ENCODE measurements at places on chromosomes 1 and 21. TPM values are rescaled to one million over a fixed set of nuclear protein-coding genes. Genes with fewer than 3 reads are reported as not detected.

GRCh38 chr1:89815040-89815439 lies 5.8 kb upstream of the LRRC8D start:
- DNase-seq: no peak
- no peaks in the 10 kb centered on the region for H3K27me3 ChIP-seq
- no peaks in the 10 kb centered on the region for H3K36me3 ChIP-seq
- H3K27ac ChIP-seq: no peak overlapping the region
- no peak overlapping the region for H3K4me3 ChIP-seq

GRCh38 chr1:36532810-36533401 lies 50.2 kb upstream of the CSF3R start:
- no peaks in the 10 kb centered on the region for H3K36me3 ChIP-seq
- H3K27me3 ChIP-seq: peaks cover 9% of the 10 kb centered on the region

DNA sequence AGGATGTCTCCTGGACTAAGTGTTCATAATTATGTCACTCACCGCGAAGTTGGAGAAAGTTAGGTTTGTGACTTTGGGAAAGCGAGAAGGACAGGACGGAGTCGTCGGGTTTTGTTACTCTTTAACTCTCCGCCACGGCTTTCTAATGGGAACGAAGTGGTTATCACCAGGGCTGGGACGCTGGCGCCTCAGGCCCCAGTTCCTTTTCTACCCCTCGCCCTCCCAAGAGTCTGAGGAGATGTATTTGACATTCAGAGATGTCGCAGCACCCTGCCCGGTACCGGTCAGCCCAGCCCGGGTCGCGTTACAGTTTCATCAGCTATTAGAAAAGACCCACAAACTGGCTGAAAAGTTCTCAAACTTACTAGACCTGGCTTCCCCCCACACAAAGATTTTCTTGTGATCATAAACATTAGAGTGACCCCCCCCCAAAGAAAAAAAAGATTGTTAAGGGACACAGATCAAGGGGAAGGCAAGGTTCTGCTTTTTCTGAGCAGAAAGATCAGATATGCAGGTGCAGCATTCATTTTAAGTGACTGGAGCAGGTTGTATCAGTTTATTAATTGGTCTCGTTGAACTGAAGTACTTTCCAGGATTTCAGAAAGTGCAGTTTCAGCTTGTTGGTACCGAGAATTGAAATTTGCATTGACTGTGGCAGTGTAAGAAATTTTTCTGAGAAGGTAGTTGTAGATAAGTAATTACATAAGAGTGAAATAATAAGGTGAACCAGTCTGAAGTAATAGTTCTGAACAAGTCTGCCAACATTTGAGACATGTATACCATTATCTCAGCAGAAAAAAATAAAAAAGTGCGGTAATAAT lies 859 bp upstream of the ZBTB18 start:
- H3K27ac ChIP-seq: peak overlapping the region; percentile 75
- H3K4me1 ChIP-seq: peaks cover 48% of the 10 kb centered on the region
- H3K4me3 ChIP-seq: peak overlapping the region; percentile 71
- DNase-seq: peak; percentile 17

GRCh38 chr21:36232641-36233040 lies 76.0 kb downstream of the DOP1B start:
- H3K4me1 ChIP-seq: no peaks in the 10 kb centered on the region
- no peaks in the 10 kb centered on the region for H3K27me3 ChIP-seq
- no peak for DNase-seq

GRCh38 chr1:244789276-244789580 lies 46.2 kb upstream of the COX20 start:
- no peak overlapping the region for H3K27ac ChIP-seq
- H3K4me3 ChIP-seq: no peak overlapping the region
- no peak for DNase-seq
- no peaks in the 10 kb centered on the region for H3K27me3 ChIP-seq
- no peaks in the 10 kb centered on the region for H3K4me1 ChIP-seq
- no peaks in the 10 kb centered on the region for H3K36me3 ChIP-seq

DNA sequence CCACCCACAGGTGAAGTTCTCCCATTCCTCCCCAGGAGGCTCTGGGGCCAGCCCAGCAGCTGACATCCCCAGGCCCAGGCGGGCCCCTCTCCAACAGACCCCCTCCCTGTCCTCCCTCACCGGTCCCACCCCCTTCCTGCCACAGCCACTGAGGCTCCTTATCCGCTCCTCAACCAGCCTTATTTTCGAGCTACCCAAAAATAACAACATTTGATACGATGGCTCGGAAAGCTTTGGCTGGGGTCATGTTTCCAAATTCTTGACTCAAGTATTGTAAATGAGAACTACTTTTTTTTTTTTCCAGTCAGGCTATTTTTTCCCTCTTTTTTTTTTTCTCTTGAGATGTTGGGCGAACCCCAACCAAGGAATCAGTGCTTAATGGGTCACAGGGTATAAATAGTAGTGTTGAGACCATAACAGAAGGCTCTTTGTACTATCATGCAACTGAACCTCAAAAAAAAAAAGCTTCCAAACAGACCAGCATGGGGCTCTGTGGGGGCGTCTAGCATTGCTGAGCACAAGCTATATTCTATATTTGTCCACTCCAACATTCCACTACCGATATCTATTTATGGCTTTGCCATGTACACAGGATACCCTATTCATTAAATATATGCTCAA lies 27.2 kb downstream of the IRF2BP2 start:
- no peaks in the 10 kb centered on the region for H3K36me3 ChIP-seq
- peak; percentile 59 for DNase-seq
- H3K4me3 ChIP-seq: peak overlapping the region; percentile 17
- peaks cover 58% of the 10 kb centered on the region for H3K4me1 ChIP-seq
- H3K27me3 ChIP-seq: no peaks in the 10 kb centered on the region

DNA sequence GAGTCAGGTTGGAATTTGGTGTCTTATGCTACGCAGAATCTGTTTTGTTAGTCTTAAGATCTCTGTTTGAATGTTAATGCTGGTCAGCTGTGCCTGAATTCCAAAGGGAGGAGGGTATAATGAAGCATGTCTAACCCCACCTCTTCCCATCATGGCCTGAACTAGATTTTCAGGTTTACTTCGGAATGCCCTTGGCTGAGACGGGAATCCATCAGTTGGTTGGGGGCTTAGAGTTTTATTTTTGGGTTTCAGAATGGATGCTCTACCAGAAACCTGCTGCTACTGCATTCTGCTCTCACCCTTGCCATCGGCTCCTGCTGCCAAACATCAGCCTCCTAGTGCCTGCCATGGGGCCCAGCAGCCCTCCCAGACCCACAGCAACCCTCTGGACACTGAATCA lies 24.1 kb upstream of the ETV3 start:
- H3K36me3 ChIP-seq: no peaks in the 10 kb centered on the region
- no peak overlapping the region for H3K27ac ChIP-seq
- H3K4me1 ChIP-seq: no peaks in the 10 kb centered on the region
- H3K27me3 ChIP-seq: no peaks in the 10 kb centered on the region

DNA sequence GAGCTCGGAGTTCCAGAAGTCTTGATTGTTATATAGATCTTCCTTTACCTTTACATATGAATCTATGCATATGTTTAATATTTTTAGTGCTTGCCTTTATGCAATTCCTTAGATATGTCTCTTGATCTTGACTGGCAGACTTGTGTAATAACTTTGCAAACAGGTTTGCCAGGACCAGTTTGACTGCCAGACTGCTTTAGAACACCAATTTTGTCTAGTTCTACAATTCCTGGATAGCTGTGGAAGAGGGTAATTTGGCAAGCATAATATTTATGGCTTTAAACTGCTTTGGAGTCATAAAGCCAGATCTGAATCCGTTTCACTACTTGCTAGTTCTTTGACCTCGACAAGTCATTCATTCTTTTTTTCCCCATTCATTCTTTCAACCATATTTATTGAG lies 250.0 kb downstream of the FAF1 start:
- H3K36me3 ChIP-seq: no peaks in the 10 kb centered on the region
- H3K4me1 ChIP-seq: peaks cover 3% of the 10 kb centered on the region
- DNase-seq: no peak
- no peak overlapping the region for H3K27ac ChIP-seq

GRCh38 chr1:196128835-196129234 lies 479.4 kb downstream of the KCNT2 start:
- H3K27me3 ChIP-seq: no peaks in the 10 kb centered on the region
- no peak for DNase-seq
- no peaks in the 10 kb centered on the region for H3K36me3 ChIP-seq
- no peak overlapping the region for H3K27ac ChIP-seq

DNA sequence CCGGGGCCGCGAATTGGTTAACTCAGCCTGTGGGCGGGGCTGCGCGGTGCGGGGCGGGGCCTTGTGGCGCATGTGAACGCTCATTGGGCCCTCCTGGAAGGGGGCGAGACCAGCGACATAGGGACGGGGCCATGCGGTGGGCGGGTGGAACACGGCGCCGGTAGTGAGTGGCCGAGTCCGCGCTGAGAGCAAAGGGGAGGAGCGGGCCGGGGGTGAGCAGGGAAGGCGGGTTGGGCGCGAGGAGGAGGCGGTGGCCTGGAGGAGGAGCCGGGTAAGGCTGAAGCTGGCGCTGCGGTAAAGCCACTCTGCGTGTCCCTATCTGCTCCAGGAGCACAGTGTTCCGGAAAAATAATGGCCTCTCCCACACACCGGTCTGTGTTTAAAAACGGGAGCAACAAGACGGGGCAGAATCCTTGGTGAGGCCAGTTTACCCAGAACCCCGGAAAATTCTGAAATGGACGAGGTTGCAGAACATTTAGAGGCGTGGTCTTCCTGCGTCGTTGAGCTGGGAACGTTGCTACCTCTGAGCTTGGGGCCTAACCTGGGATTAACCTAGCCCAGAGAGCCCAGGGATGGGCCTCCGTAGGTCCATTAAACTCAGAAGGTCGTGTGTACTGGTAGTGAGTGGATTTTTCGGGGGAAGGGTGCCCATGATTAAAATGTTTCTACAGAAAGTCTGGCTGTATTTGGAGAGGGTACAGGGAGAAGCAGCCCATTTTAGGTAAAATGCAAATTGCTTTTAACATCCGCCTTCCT lies 532 bp upstream of the CTNNBIP1 start:
- peak; percentile 100 for DNase-seq
- peak overlapping the region; percentile 71 for H3K4me3 ChIP-seq
- H3K36me3 ChIP-seq: no peaks in the 10 kb centered on the region

DNA sequence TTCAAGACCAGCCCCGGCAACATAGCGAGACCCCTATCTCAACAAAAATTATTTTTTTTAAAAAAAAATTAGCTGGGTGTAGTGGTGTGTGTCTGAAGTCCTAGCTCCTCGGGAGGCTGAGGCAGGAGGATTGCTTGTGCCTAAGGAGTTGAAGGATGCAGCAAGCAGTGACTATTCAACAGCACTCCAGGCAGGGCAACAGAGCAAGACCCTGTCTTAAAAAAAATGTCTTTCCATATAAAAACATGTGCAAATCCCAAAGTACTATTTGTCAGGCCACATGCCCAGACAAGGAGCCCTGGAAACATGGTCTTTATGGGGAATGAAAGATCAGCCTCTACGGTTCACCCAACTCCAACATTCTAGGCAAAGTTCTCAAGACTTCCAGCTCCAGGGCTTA lies 13.3 kb downstream of the IFFO2 start:
- no peaks in the 10 kb centered on the region for H3K36me3 ChIP-seq
- peaks cover 40% of the 10 kb centered on the region for H3K4me1 ChIP-seq
- no peaks in the 10 kb centered on the region for H3K27me3 ChIP-seq
- DNase-seq: no peak
- H3K27ac ChIP-seq: no peak overlapping the region

DNA sequence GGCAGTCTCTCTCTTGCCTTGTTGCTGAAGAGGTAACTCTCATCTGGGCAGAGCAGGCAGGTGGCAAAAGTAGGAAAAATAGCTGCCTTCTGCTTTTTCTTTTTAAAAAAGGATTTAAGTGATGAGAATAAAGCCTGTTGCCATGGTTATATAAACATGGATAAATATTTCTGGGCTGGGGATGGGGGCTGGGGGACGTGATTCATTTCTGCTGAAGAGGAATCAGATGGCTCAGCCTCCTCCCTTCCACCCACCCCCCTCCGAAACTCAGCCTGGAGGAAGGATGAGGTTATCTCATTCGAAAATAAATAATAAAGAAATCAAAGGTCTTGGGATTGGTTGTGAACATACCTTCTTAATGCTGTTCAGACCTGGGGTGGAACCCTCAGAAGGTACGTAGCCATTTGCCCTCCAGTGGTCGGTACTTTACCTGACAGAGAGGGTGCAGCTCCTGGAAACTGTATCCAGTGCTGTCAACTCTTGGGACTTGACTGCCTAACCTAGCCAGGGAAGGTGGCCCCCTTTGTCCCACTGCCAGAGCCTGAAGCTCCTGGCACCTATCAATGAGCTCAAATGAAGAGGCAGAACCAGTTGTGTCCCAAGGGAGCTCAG lies 3.8 kb upstream of the INKA2 start:
- no peak overlapping the region for H3K27ac ChIP-seq
- no peaks in the 10 kb centered on the region for H3K27me3 ChIP-seq
- H3K36me3 ChIP-seq: no peaks in the 10 kb centered on the region
- no peak for DNase-seq

DNA sequence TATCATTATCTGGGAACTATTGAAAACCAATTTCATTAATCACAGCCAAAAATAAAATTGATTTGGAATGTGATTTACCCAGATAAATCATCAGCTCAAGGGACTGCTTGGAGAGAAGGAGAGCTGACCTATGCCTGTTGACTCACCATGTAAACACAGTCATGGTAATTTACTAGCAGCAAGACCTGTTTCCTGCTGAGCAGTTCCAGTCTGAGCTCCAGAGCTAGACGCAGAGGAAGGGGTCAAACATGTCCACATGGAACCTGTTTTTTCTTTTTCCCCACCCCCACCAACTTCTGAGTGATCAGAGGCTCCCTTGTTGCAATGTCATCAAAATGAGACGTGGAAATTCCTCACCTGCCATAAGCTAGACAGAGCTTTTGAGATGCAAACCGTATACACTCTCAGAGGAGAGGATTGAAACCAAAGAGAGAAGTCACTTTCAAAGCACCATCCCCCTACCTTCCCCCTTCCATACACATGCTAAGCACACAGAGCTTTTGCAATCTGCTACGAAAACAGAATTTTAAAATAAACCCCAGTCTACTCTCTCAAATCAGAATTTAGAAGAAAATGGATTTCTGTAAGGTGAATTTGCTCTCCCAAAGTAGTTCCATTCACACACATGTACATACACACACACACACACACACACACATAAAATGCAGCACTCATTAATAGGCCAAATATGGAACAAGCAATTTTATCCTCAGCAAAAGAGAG lies 55.9 kb upstream of the PTGFRN start:
- no peaks in the 10 kb centered on the region for H3K36me3 ChIP-seq
- no peaks in the 10 kb centered on the region for H3K27me3 ChIP-seq
- H3K4me3 ChIP-seq: no peak overlapping the region
- DNase-seq: no peak
- peaks cover 10% of the 10 kb centered on the region for H3K4me1 ChIP-seq

DNA sequence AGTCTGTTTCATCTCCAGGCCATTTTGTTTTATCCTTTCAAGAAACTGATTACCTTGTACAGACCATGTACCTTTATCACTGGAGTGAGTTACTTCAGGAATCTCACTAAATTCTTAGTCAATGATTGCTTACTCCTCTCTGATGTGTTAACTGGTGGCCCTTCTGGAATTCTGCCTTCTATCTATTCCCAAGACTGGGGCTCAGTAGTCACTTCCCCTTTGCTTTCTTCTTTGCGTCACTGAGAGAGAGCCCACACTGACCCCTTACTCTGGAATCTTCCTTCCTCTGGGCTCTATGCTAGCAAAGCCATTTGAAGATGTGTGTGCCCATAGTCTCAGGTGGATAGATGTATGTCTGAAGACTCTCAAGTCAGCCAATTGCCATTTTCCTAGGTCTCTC lies 34.6 kb downstream of the XCL2 start:
- no peaks in the 10 kb centered on the region for H3K36me3 ChIP-seq
- peaks cover 15% of the 10 kb centered on the region for H3K4me1 ChIP-seq
- H3K4me3 ChIP-seq: no peak overlapping the region
- no peak for DNase-seq
- no peak overlapping the region for H3K27ac ChIP-seq

The RGS16 gene
- total RNA-seq: 0.41 TPM

The BCL10 gene
- 5.3 TPM for total RNA-seq

The TRNP1 gene
- total RNA-seq: 5.1 TPM

The OLFML3 gene
- total RNA-seq: 14.7 TPM

The IGSF3 gene
- 0.75 TPM for total RNA-seq

The NBPF6 gene
- total RNA-seq: not detected
